ENCODE measurements at places on chromosomes 3 and 15. TPM values are rescaled to one million over a fixed set of nuclear protein-coding genes. Genes with fewer than 3 reads are reported as not detected.

GRCh38 chr3:33385423-33385822 lies 54.8 kb downstream of the UBP1 start:
- DNase-seq, result no peak

DNA sequence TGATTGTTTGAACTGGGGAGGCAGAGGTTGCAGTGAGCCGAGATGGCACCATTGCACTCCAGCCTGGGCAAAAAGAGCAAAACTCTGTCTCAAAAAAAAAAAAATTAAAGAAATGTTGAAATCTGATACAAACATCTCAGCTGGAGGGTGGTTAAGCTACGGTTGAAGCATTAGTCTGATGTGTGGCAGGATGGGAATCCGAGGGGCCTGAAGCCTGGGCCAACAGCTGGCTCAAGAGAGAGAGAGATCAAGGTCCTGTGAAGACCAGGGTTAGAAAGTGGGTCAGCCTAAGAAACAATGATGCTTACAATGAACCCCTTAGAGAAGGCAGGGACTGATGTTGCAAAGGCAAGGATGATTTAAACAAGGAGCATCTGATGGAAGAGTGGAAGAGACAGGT lies 69.8 kb downstream of the CD200R1L start:
- no peak for DNase-seq

- DNase-seq, result no peak
Measured at GRCh38 chr3:186996356-186996755, 66.0 kb downstream of the ST6GAL1 start.

- peak; percentile 41 for DNase-seq
Measured at GRCh38 chr15:44729408-44730127, 6.8 kb upstream of the TRIM69 start.

The WDR49 gene
- not detected for total RNA-seq

The EFCAB12 gene
- not detected for total RNA-seq

The ROPN1 gene
- not detected for total RNA-seq

Data from Daoy (cell line).